ENCODE measurements at places on chromosomes 12 and 14.

DNA sequence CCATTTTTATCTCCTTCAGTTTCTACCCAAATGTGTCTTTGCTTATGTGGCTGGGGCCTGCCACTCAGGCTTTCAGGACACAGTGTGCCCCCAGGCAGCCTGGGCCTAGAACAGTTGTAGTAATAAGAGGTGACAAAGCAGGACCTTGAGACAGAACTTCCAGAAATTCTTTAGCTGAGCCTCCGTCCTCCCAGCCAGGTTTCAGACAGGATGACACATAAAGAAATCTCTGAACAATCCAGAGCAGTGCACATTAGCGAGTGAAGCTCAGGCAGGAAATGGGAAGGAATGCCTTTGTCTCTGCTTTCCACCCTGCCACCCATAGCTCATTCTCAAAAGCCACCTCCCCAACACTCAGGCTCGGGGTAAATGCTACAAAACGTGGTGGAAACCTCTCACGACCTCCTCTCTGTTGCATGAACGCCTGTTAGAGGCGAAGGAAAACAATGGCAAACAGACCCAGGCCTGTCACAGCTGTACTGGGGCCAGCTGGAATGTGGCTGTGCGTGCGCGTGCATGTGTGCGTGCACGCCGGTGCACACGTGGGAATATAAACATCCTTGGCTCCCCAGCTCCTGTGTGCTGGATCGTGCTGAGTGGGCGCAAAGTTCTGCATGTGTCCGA is 286.7 kb downstream of the ZFP36L1 start:
- no peak for DNase-seq

- DNase-seq = no peak
Measured at GRCh38 chr14:102821252-102821651, 44.0 kb downstream of the TRAF3 start.

- DNase-seq = no peak
Measured at GRCh38 chr12:89729946-89730459, 21.4 kb upstream of the ATP2B1 start.

- no peak for DNase-seq
Measured at GRCh38 chr12:103518899-103519298, 23.1 kb upstream of the C12orf42 start.

DNA sequence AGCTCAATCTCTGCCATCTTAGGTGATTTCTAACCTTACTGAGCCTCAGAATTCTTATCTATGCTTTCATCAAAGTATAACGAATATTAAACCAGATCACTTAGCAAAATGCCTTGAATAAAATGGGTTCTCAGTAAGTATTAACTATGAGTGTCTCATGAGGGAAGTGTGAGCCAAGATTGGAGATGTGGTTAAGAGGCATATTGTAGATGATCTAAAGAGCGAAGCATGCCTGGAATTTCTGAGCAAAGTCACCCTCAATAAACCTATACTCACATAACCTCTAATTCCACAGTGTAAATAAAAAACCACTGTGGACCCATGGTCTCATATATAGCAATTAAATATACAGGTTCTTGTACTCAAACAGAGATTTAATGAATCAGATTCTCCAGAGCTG is 193.1 kb upstream of the FSCB start:
- no peak for DNase-seq

DNA sequence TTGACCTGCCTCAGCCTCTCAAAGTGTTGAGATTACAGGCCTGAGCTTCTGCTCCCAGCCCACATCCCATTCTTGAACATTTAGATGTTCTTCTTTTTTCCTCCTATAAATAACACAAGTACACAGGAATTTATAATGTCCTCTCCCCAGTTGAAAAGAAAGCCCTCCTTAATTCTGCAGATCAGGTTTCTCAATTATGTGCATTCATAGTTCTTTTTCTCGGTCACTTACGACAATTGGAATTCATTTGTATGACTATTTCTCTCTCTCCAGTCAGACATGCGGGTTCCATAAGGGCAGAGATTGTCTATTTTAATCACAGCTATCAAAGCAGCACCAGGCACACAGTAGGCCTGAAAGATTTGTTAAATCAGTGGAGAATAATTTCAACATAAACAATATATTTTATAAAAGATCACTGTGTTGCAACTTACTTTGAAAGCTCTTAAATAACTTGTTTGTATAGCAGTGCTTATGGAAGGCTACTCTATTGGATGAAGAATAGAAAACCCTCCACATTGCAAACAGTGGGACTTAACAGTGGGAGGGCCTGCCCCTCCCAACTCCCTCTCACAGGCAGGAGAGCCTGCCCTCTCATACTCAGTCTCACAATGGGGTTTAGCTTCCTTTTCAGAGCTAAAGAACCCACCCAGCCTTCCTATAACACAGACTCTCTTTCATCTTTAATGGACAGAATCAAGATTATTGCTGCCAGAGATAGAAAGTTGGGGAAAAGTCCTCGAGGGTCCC is 84.1 kb upstream of the TRAF3 start:
- no peak for DNase-seq

- no peak for DNase-seq
Measured at GRCh38 chr12:81077329-81077685, 572 bp upstream of the ACSS3 start.

GRCh38 chr14:31297701-31298344 is 90.2 kb upstream of the HECTD1 start:
- no peak for DNase-seq

- DNase-seq = no peak
Measured at GRCh38 chr12:11758510-11759493, 109.3 kb downstream of the ETV6 start.

GRCh38 chr14:76133103-76133502 is 18.6 kb upstream of the GPATCH2L start:
- DNase-seq = no peak

DNA sequence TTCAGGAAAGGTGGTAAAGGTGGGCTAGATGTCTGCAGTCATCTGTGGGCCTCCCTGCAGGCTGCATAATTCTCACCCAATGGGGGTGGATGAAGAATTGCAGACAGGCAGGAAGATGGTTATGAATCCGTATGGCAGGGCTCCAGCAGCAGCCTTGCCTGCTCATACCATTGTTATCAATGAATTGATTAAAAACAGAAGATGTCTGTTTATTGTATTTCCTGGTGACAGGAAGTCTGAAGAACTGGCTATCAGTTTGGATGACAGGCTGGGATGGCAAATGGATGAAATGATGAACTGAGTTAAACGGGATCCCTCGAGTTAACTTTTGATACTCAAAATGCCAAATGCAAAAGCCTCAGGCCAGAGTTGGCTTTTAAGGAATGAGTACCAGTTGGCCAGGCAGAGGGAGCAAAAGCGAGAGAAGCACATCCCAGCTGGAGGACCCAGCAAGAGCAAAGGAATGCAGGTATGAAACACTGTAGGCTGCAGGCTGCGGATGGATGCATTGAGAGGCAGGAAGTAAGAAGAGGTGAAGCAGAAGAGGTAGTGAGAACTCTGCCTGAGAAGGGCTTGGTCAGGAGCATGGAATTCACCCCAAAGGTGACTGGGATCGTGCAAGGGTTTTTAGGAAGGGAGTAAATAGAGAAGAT is 550.0 kb upstream of the TBX3 start:
- no peak for DNase-seq

DNA sequence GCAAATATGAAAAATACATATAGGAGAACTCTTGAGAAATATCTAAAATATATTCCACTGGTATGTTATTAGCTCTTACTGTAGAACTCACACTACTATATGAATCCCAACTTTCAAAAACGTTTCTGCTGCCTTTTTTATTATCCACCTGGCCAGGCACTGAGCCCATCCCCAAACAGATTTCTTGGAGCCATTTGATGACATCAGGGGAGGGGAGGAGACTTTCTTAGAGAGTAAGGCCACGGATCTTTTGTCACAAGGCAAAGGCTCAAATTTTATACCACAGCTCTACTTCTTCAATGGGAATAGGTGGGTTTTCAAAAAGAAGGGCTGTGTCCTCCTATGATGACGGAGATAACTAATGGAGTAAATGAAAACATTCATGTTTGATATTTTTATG is 83.0 kb downstream of the SLC25A21 start:
- DNase-seq = no peak

DNA sequence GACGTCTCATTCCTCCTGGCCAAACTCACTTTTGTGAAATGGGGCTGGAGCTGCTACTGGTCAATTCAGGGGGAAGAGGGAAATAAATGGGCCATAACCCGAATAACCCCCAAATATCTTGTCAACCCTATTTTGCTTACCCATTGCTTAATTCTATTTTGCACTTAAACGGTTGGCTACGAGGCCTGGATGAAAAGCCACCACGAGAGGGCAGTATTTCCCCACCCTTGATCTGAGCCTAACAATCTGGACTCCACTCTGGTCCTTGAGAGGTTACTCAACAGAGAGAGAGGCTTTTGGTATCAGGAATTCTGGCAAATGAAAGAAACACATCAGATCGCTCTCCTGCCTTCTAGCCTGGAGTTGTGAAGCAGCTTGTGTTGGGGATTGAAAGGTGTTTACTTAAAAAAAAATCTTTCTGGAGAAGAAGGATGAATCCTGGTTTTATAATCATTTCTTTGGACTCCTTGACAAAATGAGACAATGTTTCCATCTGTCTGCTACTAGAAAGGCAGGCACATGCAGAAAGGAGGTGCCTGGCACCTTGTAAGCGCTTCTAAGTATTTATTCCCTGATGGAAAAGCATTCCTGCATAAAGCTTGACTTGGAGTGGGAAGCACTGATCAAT is 22.4 kb upstream of the FBXO21 start:
- DNase-seq = peak; percentile 51

- no peak for DNase-seq
Measured at GRCh38 chr14:87186737-87187136, 806.2 kb downstream of the GALC start.

DNA sequence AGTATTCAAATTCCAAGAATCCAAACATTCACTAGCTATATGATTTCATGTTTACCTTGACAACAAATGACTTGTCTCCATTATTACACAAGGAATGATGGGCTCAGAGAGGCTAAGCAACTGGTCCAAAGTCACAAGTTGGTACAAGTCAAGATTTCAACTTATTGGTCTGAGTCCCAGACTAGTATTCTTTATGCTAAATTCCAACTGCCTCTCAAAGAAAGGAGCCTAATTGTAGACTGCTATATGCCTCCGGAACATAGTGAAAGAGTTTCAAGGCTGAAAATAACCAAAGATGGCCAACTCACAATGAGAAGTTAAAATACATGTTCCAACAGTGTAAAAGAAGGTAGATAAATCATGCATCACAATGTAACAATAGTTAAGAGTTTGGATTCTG is 7.5 kb downstream of the BTG1 start:
- DNase-seq = no peak

DNA sequence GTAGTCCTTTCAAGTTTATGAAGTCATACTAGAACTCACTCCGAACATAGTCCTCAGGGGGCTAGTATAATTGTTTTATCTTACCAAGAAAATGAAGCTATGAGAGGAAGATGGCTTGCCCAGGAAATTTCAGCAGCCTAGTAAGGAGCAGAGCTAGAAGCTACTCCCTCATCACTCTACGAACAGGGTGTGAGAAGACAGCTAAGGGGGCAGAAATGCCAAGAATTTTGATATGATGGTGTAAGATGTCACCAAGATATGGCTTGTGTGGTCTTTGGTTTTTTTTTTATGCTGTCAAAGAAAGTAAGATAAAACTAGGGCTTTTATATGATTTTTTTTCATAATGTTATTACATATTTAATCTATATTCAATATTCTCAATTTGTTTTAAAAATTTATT is 47.6 kb downstream of the PRICKLE1 start:
- no peak for DNase-seq

DNA sequence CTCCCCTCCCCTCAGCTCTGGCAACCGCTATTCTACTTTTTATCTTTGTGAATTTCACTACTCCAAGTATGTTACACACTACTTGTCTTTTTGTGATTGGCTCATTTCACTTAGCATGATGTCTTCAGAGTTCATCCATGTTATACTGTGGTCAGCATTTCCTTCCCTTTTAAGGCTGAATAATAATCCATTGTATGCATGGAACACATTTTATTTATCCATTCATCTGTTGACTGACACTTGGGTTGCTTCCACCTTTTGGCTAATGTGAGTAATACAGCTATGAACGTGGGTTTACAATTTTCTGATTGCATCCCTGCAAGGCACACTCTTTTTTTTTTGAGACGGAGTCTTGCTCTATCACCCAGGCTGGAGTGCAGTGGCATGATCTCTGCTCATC is 53.0 kb upstream of the FUT8 start:
- DNase-seq = no peak

GRCh38 chr14:100623961-100624360 is 36.7 kb upstream of the BEGAIN start:
- no peak for DNase-seq

GRCh38 chr12:20183563-20183962 is 184.8 kb upstream of the PDE3A start:
- DNase-seq = no peak

GRCh38 chr14:90440021-90440451 is 43.2 kb downstream of the CALM1 start:
- DNase-seq = no peak

GRCh38 chr12:64180951-64181350 is 41.1 kb downstream of the KICS2 start:
- no peak for DNase-seq

GRCh38 chr12:13161172-13161571 is 35.4 kb upstream of the EMP1 start:
- DNase-seq = no peak

GRCh38 chr14:100416921-100417860 is 94.1 kb downstream of the SLC25A47 start:
- no peak for DNase-seq
